ENCODE measurements at places on chromosomes 13 and 19.
A peak's percentile ranks its signal among the peaks of the same experiment; 100 is the strongest.

DNA sequence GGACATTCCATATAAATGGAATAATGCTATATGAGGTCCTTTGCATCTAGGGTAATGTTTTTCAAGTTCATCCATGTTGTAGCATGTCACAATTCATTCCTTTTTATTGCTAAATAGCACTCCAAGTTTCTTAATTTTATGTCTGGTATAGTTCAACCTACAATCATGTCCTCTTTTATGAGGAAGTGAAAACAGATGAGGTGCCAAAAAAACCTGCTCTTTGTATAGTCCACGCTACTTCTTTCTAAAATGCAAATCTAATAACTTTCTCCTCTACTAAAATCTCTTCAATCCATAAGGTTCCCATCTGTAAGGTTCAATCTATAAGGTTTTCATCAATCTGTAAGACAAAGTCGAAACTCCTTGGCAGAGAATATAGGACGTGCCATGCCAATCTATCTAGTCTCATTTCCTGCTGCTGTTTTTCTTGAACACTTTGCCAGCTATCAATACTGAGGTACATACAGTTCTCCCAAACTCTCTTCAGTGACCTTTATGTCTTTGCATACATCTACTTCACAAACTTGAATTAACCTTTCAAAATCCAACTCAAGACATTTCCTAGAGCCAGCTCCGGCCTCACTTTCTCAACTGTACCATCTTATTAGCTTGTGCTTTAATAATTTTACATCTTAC lies 33.7 kb downstream of the INTS6 start:
- DNase-seq: no peak

DNA sequence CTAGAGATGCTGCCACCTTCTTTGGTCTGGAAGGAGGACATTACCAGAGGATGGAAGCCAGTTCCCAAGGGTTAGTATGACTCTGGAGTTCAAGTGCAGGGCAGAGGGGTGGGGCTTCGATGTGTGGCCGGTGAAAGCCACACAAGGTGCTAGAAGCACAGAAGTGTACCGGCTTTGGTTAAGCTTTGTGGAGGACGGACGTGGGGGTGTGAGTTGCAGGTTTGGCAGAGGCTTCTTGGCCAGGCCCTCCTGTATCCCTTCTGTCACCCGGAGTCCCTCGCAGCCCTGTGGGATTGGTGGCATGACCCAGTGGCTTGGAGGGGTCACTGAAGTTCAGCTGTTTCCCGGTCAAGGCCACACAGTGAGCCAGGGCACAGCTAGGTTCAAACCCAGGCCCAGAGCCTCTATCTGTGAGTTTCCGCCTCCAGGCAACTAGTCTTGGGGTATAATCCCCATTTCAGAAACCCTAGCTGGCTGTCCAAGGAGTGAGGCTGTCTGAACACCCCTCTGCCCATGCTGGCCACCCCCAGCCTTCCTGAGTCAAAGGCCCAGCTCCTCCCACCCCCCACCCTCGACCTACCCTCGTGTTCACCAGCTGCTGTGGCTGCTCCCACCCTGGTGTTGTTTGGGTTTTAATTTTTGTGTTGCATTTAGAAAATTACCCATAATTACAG lies 4.6 kb upstream of the SSBP4 start:
- DNase-seq: no peak

- no peak for DNase-seq
Measured at GRCh38 chr19:15583346-15583745, 31.7 kb upstream of the CYP4F8 start.

- DNase-seq: peak; percentile 78
Measured at GRCh38 chr13:35714588-35715377, 238.3 kb upstream of the MAB21L1 start.

DNA sequence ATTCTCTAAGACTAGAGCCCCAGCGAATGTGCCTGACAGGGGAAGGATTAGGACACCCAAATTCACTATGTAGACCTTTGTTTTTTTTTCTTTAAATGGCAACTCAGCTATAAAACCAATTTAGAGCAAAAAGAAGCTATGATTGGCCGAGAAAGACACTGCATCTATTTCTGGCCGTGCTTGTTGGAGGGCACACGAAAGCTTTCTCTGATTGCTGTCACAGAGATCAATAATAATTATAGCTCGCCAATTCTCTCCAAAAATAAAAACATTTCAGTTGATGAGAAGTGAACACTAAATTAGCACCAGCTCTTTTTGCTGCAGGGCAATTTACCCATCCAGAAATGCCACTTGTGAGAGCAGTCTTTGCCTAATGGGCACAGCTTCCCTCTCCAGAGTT lies 31.2 kb downstream of the CBY2 start:
- no peak for DNase-seq

DNA sequence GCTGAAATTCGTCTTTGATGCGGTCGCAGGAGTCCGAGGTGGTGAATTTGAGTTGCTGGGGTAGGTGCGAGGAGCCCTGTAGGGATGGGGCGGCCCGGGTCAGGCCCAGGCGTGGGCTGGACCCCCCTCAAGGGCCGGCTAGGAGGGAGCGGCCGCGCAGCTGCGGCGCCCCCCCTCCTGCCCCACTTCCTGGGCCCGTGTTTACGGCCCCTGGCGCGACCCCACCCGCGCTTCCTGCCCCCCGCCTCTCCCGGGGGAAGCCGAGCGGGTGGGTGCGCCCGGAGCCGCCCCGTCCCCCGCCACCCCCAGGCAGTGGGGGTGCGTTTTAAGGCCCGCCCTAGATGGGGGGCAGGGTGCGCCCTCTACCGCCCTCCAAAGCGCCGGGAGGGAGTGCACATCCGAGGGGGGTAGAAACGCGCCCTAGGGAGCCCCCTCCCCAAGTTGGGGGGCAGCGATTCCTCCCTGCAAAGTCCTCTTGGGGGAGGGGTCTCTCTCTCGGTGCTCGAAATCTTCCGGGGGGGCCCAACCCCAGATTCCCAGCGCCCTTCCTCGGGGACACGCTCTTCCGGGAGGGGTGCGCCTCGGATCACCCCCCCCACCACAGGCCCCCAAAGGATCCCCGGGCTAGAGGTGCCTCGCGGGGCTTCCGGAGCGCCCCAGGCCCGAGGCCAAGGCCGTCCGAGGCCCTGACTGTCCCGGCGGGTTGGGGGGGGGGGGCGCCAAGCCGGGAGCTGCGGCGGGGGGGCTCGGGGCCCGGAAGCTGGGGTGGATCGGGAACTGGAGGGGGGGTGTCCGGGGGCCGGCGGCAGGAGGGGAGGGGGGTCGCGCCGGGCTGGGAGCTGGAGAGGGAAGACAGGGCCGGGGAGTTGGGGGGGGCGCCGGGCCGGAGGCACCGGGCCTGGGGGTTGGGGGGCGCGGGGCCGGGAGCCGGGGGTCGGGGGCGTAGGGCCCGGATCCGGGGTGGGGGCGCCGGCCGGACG lies 823 bp downstream of the TLE5 start:
- DNase-seq: peak; percentile 81

GRCh38 chr19:5132206-5132560 lies 163.3 kb downstream of the KDM4B start:
- no peak for DNase-seq

DNA sequence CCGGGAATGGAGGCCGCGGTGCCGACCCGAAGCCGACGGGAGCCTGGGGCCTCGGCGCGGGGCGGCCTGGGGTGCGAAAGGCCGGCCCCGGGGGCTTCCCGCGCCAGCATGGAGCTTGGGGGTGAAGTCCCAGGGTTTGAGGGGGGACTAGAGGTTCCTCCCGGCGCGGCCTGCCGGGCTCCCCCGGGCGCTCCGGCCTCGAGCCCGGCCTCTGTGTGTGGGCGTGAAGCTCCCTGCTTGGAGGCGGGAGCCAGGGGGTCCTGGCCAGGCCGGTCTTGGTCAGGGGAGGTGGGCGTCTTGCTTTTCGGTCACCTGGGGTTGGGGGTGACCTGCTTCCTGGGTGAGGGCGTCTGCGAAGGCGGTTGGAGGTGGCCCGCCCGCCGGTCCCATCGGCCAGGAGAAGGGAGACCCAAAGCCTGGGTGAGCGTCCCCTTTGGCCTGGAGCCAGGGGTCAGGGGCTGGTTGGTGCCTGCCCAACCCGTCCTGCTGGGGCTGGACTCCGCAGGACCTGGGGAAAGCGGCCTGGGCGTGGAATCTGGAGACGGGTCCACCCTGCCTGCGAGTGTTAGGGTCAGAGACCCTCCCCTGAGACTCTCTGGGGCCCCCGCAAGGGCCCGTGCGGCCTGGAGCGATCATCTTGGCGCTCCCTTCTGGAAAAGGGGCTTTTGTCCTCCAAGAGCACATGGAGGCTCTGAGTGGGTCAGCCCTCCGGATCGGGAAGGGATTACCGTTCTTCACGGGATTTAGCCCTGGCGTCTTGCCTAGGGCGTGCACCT lies 535 bp downstream of the BSG start:
- DNase-seq: peak; percentile 67

DNA sequence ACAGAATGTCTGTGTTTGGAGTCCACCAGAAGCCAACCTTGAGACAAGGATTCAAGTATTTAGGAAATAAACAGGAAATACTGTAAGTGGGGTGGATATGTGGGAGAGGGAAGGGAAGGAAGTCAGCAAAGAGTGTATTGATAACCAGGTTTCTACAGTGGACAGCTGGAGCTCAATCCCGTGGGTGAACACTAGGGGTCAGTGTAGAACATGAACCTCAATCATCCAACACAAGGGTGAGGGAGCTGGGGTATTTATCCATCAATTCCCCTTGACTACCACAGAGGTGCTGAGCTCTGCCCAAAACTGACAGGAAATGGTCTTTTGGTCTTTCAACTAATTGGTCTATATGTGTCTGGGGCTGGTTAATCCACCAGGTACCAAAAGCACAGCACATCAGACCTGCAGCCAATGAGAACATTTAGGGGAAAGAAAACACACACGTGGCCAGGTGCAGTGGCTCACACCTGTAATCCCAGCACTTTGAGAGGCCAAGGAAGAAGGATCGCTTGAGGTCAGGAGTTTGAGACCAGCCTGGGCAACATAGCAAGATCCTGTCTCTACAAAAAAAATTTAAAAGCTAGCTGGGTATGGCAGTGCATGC lies 5.6 kb upstream of the SYDE1 start:
- no peak for DNase-seq

GRCh38 chr19:2338751-2339643 lies 10.5 kb downstream of the SPPL2B start:
- peak; percentile 47 for DNase-seq

GRCh38 chr19:35931874-35932202 lies 4.3 kb upstream of the LRFN3 start:
- no peak for DNase-seq

DNA sequence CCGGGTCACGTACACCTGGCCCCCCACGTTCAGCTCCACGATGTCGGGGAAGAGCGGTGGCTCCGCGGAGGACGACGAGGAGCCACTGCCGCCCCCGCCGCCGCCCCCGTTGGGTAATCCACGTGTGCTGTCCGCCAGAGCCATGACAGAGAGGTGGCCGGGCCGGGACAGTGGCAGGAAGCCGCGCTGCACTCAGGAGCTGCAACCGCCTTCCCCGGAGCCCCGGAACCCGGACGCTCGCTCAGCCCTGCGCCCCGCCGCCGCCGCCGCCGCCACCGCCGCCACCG lies 257 bp downstream of the KCTD12 start:
- DNase-seq: no peak

- DNase-seq: peak; percentile 39
Measured at GRCh38 chr19:1471515-1472160, 7.4 kb downstream of the C19orf25 start.

DNA sequence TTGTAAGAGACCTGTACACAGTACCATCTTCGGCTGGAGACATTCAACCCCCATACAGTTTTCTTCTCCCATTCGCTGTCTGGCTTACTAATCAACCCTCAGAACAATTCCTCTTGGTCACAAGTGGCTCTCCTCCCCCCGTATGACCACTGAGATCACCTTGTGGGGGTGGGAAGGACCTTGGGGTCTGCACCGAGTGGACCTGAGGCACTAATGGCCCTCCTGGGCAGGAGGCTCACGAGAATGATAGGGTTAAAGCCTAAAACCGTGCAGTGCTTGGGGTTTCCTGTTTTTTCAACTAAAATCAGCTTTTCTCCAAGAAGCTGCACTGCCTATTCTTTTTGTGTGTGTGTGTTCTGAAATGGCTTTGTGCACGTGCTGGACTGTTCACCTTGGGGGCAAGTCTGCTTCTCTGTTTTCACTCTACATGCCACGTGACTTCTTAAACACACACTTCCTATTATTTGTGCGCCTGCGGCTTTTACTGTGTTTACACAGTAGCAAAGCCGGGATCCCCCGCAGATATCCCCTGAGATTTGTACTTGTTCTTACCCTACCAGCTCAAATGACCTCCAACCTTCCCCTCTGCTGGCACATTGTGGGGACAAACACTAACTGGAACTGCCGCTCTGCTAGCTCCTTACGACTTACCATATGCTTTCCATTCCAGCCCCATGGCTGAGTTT lies 12.3 kb downstream of the RBM26 start:
- no peak for DNase-seq

DNA sequence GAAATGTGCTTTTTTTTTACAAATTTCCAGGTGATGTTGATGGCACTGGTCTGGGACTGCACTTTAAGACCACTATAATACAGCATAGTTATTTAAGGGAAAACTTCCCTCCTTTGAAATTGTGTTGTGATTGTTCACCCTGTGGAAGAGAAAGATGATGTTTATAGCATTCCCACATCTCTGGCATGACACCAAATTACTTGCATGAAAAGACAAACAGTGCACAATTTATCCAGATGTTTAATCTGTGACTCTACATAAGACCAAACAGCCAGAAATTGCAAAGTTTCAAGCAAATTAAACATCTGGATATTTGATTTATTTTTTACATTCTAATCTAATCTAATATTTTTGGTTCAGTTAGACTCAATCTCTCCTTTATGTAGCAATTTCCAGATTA lies 51.6 kb downstream of the UFM1 start:
- no peak for DNase-seq

- DNase-seq: no peak
Measured at GRCh38 chr19:55527197-55528029, 9.5 kb downstream of the SBK2 start.

- DNase-seq: no peak
Measured at GRCh38 chr19:36950335-36951119, 34.4 kb downstream of the ZNF568 start.

GRCh38 chr13:46382224-46382623 lies 4.8 kb downstream of the RUBCNL start:
- DNase-seq: no peak

- DNase-seq: no peak
Measured at GRCh38 chr19:4033028-4033956, 25.8 kb downstream of the PIAS4 start.

GRCh38 chr19:17164639-17165038 lies 50.5 kb upstream of the USE1 start:
- no peak for DNase-seq

Data from Right ventricle myocardium inferior (tissue), 1 donor.